ENCODE measurements at places on chromosomes 5 and 9. TPM values are rescaled to one million over a fixed set of nuclear protein-coding genes. Genes with fewer than 3 reads are reported as not detected.

The SYK gene
- polyA plus RNA-seq: 1.8 TPM

The DIRAS2 gene
- polyA plus RNA-seq: 0.01 TPM

DNA sequence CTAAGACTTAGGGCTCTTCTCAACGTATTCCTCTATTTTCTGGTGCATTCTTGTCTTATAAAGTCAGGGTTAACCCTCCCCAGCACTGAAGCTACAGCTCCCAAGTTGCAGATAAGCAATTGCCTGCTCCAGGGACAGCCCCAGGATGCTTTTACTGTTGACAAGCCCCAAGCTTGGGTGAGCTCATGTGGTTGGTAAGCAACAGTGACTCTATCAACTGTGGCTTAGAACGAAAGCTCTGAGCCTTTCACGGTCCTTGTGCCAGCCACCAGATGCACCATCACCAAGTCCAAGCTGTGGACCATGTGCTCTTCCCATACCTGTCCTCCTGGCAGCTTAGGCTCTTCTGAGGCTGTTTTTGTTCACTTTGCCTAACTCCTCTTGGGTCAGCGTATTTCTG is 13.5 kb downstream of the ADRB2 start:
- no peaks in the 10 kb centered on the region for H3K27me3 ChIP-seq
- peaks cover 2% of the 10 kb centered on the region for H3K36me3 ChIP-seq
- H3K27ac ChIP-seq: no peak overlapping the region
- DNase-seq: no peak

The ZDHHC11 gene
- 0.62 TPM for polyA plus RNA-seq

- no peaks in the 10 kb centered on the region for H3K27me3 ChIP-seq
- no peaks in the 10 kb centered on the region for H3K36me3 ChIP-seq
- no peak overlapping the region for H3K4me3 ChIP-seq
- no peaks in the 10 kb centered on the region for H3K4me1 ChIP-seq
- no peak for DNase-seq
Measured at GRCh38 chr9:68808338-68808890, 103.4 kb downstream of the PIP5K1B start.

DNA sequence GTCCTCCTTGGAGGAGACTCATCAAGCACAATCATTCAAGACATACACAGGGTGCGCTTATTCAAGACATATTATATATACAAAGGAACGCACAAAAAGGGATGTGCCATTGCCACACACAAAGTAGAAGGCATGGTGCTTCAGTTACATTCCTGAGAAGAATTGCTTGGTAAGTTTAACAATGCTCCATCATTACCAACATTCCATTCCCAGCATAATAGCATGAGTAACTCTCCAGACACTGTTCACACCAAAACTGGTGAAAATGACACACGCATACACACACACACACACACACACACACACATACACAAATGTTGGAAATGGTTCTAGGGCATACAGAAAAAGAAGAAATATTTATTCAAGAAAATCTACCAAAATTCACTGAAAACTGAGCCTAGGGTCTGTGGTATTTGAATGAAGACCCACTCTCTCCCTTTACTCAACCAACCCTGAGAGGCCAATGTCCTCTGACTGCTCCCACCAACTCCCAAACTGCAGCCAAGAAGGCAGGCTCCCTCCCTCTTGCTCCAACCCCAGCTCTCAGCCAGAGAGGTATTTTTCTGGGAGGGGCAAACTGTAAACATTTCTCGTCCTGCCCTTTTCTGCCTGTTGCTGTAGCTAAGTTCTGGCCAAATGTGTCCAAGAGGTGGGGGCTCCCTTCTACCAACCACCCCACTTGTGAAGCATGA is 19.9 kb downstream of the UGT3A1 start:
- H3K4me3 ChIP-seq: no peak overlapping the region
- DNase-seq: no peak
- H3K27me3 ChIP-seq: no peaks in the 10 kb centered on the region
- no peaks in the 10 kb centered on the region for H3K36me3 ChIP-seq

DNA sequence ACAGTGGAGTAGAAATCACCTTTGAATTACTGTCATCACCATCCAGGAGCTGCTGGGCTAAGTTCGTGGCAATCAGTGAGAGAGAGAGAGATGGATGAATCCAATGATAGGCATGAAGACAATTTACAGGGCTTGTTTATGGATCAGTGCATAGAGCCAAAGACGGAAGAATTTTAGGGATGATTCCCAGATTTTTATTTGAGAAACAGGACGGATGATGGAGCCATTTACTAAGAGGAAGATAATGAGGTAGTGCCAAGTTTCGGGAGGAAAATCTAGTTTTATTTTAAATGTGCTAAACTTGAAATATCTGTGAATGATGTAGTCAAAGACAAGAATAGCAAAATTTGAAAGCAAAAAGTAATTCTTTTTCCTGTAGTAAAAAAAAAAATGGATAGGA is 394.2 kb upstream of the PAPPA start:
- no peaks in the 10 kb centered on the region for H3K27me3 ChIP-seq
- no peak overlapping the region for H3K27ac ChIP-seq
- DNase-seq: no peak

GRCh38 chr9:98778711-98779530 is 17.4 kb downstream of the ANKS6 start:
- H3K36me3 ChIP-seq: peaks cover 3% of the 10 kb centered on the region
- H3K4me1 ChIP-seq: peaks cover 16% of the 10 kb centered on the region

GRCh38 chr9:96214635-96215034 is 87.3 kb downstream of the HSD17B3 start:
- H3K27ac ChIP-seq: no peak overlapping the region
- no peak overlapping the region for H3K4me3 ChIP-seq
- H3K27me3 ChIP-seq: peaks cover 61% of the 10 kb centered on the region
- peaks cover 3% of the 10 kb centered on the region for H3K4me1 ChIP-seq

DNA sequence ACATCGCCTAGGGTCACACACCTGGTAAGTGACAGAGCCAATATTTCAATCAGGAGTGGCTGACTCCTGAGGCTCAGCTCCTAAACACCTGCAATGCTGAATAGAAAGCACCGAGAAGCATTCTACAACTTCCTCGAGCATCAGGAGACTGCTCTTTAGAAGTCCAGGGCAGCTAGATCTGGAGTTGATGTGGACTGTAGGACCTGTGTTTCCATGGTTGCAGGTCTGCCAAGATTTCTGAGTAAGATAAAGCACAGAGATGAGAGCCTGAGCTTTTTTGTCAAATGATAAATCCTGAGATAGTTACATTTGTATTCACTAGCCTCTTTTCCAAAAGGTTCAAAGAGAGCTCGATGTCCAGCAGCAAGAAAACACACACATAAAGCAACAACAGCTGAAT is 43.8 kb downstream of the YIPF5 start:
- H3K36me3 ChIP-seq: no peaks in the 10 kb centered on the region
- no peaks in the 10 kb centered on the region for H3K27me3 ChIP-seq
- H3K27ac ChIP-seq: no peak overlapping the region
- DNase-seq: no peak

DNA sequence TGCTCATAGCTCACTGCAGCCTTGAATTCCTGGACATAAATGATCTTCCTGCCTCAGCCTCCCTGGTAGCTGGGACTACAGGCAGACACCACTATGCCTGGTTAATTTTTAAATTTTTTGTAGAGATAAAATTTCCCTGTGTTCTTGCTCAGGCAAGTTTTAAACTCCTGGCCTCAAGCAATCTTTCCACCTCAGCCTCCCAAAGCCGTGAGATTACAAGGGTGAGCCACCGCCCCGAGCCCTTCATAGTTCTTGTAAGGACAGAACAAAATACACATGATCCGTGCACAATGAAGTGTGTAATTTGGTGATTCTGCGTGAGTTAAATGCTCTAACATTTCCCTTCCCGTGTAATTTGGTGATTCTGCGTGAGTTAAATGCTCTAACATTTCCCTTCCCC is 27.7 kb upstream of the MYO10 start:
- no peaks in the 10 kb centered on the region for H3K27me3 ChIP-seq
- no peak for DNase-seq
- no peak overlapping the region for H3K4me3 ChIP-seq
- peaks cover 7% of the 10 kb centered on the region for H3K4me1 ChIP-seq

Data from keratinocyte (primary cell).